ENCODE measurements at places on chromosomes 11 and 22.

DNA sequence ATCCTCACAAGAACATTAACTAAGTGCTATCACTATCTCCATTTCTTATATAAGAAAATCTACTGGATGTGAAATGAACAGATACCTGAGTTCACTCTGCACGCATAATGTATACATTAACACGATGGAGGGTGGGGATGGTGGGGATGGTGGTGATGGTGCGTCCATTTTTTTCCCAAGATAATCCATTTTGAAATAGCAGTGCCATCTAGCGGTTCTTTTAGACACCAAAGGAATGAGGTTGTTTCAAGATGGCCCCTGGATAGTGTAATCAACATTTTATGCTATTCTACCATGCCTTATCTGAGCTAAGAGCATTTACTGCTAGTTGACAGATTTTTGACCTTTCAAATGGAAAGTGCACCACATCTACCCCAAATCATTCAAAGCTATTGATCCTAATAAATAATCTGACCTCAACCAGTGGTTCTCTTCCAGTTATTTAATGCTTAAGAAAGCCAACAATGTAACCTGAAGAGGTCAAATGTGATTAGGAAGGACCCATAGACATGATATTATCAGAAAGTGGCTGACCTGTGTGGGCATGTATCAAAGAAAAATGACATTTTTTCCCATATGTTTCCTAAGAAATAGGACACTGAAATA, 714.7 kb upstream of the TENM4 start:
- no peak for DNase-seq

- no peak for DNase-seq
Observed at GRCh38 chr11:73306069-73306841, 1.8 kb upstream of the ARHGEF17 start.

DNA sequence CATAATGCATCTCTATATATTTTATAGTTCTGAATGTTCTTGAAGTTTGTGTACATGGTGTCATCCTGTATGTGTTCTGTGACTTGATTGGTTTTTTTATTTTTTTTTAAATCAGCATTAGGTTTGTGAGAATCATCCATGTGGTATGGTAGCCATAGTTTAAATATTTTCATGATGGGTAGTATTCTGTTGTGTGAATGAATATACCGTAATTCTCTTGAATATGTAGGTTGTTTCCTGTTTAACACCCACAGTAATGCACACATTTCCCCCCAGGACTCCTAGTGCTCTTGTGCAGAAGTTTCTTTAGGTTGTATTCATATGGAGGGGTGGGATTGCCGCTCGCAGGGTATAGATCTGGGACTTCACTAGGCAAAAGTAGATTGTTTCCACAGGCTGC, 2.0 kb downstream of the PACS1 start:
- DNase-seq = no peak

DNA sequence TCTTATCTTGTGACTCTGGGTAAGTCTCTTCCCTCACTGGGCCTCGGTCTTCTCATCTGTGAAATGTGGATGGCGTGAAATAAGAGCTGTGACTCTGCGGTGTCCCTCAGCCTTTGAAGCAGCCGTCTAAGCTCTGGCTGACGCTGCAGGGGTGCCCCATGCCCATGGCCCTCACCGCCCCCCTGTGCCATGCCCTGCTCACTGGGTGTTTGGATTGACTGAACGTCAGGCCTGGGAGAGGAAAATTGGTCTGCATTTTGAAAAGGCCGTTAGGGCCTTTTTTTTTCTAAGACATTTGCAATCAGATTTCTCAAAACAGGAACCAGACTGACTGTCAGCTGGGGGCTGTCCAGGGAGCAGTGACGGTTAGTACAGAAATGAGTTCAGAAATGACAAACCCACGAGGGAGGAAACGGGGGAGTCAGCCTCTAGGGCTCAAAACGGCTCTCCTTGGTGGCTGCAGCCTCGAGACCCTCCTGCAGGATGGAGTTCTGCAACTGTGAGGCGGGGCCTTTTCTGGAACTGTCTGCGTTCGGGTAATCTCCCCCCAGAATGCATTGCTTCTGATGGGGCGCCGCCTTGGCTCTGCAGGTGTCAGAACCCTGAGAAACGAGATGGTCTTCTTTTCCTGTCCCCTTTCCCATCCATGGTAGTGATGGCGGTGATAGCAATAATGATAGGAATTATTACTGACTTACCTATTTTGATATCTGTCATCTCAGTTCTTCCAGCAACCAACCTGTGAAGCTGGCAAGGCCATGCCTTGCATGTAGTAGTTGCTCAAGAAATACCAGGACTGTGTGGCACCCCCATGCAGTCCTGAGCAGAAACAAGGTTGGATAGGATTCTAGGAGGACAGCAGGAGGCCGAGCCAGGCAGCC, 2.0 kb downstream of the GRK2 start:
- DNase-seq = no peak

DNA sequence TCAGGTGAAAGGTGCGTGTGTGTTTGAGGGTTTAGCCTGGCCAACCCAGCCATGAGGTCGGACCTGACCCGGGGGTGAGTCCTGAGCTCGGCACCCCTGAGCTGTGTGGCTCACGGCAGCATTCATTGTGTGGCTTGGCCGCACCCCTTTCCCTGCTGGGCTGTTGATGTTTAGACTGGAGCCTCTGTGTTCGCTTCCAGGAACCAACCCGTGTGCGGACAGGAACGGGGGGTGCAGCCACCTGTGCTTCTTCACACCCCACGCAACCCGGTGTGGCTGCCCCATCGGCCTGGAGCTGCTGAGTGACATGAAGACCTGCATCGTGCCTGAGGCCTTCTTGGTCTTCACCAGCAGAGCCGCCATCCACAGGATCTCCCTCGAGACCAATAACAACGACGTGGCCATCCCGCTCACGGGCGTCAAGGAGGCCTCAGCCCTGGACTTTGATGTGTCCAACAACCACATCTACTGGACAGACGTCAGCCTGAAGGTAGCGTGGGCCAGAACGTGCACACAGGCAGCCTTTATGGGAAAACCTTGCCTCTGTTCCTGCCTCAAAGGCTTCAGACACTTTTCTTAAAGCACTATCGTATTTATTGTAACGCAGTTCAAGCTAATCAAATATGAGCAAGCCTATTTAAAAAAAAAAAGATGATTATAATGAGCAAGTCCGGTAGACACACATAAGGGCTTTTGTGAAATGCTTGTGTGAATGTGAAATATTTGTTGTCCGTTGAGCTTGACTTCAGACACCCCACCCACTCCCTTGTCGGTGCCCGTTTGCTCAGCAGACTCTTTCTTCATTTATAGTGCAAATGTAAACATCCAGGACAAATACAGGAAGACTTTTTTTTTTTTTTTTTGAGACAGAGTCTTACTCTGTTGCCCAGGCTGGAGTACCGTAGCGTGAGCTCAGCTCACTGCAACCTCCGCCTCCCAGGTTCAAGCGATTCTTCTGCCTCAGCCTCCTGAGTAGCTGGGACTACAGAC, 53.9 kb upstream of the PPP6R3 start:
- DNase-seq = no peak

GRCh38 chr11:68255526-68255925, 16.2 kb downstream of the C11orf24 start:
- no peak for DNase-seq

- DNase-seq = no peak
Observed at GRCh38 chr11:126352934-126353801, 2.3 kb upstream of the ST3GAL4 start.

GRCh38 chr11:64358536-64358906, 441 bp upstream of the RPS6KA4 start:
- DNase-seq = no peak

DNA sequence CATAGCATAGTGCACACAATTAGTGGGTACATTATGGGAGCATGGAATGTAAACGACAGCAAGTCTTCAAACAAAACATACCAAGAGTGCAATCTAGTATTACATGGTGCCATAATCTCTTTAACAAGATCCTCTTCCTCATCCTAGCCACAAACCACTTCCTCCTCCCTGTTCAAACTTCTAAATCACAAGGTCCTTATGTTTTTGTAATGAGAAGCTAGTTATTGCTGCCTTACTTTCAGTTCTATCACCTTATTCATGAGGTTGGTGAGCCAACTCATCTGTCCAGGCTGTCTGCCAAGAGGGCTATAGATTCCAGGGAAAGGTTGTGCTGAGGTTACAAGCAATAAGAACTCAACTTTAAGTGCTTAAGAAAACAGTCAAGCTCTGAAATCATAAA, 195.4 kb upstream of the ARHGAP20 start:
- no peak for DNase-seq

- no peak for DNase-seq
Observed at GRCh38 chr22:21009638-21010425, 5.1 kb upstream of the P2RX6 start.

Data from stimulated activated CD8-positive, alpha-beta memory T cell treated with anti-CD3 and anti-CD28 coated beads, Interleukin-4, amount 100 ng/mL, for 1 hour (primary cell).